ENCODE measurements at places on chromosomes 2 and 18.

DNA sequence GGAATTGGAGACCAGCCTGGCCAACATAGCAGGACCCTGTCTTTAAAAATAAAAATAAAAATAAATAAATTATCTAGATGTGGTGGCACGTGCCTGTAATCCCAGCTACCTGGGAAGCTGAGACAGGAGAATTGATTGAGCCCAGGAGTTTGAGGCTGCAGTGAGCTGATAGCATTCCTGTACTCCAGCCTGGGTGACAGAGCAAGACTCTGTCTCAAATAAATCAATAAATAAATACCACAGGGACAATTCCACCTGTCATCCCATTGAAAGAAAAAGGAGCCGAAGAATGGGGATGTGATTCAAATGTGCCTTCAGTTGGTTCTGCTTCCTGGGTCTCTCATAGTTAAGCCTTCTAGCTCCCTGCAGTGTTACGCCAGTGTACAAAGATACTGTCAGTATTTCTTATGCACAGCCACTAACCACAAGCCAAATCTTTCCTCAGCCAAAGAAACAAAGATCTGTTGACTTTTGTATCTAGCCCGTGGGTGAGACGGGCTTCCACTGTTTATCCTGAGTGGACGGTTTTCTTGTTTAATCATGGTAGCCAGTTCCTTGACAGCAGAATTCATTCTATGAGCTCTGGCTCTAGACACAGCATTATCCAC lies 12.6 kb downstream of the LGALSL start:
- peak; percentile 63 for DNase-seq

- peak; percentile 97 for DNase-seq
Measured at GRCh38 chr2:195535911-195536522, 121.0 kb upstream of the SLC39A10 start.

DNA sequence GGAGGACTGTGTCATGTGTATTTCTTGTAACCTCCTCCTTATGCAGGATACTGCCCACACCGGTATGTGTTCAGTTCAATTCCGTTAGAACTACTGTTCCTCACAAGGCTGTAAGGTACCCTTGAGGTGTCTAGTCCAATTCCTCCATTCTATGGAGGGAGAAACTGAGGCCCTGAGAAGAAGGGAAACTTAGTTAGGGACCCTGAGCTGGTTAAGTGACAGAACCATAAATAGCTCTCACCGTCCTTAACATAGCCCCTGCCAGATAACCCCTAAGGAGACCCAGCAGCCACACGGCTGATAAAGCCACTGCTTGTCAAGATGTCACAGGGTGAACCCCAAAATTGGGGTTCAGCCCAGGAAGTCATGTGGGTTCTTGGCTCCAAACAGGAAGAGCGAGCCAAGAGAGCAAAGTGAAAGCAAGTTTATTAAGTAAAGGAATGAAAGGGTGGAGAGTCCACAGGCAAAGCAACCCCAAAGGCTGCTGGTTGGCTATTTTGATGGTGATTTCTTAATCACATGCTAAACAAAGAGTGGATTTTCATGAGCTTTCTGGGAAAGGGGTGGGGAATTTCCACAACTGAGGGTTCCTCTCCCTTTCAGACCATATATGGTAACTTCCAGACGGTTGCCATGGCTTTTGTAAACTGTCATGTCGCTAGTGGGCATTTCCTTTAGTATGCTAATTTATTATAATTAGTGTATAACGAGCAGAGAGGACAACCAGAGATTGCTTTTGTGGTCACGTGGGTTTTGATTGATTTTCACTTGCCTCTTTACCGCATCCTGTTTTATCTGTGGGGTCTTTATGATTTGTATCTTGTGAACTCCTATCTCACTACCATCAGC lies 83.4 kb upstream of the RTN4 start:
- DNase-seq, result peak; percentile 78

GRCh38 chr2:217250013-217250524 lies 390.2 kb upstream of the TNP1 start:
- no peak for DNase-seq

DNA sequence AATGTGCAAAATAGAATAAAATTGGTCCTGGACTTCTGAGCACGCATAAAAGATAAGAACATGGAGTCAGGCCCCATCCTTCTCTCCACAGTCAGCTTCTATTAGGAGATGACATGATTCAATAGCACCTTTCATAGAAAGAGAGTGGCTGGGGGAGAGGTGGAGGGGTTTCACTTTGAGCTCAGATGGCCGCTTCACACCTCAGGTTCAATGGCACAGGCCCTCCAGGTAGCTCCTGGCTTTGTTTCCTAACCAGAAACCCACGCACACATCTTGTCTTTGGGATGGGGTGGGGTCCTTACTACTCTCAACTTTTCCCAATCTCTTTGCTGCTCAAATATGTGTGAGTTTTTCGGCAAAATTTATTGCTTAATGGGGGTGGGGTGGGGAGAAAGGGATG lies 332.3 kb downstream of the CLIP4 start:
- DNase-seq, result no peak

DNA sequence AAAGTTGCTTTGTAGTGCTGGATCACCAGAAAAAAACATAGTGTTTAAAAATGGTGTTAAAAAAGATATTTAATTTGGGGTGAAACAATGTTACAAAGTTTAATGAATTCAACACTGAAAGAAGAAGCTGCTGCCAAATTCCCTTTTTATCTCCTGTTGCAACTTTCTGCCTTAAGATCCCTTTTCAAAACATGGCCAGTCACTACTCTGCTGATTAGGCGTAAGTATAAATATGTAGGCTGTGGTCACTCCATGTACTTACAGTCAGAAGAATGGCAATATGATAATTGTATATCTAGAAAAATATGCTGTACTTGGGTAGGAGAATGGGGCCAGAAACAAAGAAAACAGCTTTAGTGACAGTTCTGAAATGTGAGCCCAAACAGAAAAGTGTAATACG lies 123.5 kb upstream of the ZBTB14 start:
- DNase-seq, result peak; percentile 5

GRCh38 chr18:44938720-44939665 lies 258.3 kb downstream of the SETBP1 start:
- no peak for DNase-seq

DNA sequence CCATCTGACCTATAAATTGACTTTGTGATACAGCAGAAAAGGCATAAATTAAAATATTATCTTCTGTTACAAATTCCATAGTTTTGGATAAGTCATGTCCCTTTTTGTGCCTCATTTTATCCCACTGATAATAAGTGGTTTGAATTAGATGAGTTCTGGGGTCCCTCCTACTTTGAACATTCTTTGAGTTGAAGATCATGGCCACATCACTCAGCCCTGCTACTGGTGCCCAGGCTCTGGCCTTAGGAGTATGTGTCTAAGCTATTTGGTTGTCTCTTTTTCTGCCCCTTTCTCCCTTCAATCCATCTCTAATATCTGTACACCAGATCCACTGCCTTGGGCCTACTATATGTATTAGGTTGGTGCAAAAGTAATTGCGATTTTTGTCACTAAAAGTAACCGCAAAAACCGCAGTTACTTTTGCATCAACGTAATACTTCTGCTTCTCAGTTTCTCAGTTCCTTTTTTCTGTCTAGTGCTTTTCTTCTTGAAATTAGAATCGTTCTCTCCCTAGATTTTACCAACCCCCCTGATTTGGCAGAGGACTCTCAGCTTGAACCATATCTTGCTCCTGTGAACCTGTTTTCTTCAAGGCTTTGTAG lies 362.5 kb upstream of the TNP1 start:
- peak; percentile 90 for DNase-seq

DNA sequence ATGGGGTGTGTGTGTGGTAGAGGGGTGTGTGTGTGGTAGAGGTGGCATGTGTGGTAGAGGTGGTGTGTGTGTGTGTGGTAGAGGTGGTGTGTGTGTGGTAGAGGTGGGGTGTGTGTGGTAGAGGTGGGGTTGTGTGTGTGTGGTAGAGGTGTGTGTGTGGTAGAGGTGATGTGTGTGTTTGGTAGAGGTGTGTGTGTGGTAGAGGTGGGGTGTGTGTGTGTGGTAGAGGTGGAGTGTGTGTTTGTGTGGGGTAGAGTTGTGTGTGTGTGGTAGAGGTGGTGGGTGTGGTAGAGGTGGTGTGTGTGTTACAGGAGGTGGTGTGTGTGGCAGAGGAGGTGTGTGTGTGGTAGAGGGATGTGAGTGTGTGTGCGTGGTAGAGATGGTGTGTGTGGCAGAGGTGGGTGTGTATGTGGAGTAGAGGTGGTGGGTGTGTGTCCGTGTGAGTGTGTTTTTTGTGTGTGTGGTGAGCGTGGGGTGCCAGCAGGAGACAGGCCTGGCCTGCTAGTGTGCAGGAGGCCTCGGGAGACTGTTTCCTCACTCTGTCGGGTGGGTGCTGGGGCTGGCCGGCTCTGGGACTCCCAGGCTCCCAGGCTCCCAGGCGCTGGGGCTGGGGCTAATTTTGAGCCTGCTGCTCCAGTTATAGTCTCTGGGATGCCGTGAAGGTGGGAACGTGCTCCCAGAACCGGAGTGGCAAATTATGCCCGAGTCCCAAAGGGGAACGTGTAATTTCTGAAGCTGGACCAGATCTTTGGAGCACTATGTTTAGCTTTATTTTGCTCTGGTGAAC lies 165.2 kb downstream of the DYSF start:
- DNase-seq, result no peak

DNA sequence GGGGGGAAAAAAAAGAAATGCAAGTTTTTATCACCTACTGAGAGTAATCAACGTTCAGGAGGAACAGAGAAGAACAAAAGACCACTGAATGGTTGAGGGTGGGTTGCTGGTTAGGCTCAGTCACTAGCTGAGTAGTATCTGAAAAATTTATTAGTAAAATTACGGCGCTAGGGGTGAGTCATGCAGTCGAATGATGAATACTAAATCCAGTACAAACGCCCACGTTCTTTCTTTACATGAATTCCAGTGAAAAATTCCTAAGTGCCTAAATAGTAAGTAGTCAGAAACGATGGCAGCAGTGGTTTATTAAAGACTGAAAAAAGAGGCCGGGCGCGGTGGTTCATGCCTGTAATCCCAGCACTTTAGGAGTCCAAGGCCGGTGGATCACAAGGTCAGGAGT lies 52.0 kb downstream of the TEKT4 start:
- no peak for DNase-seq

GRCh38 chr2:198478361-198478760 lies 674.0 kb downstream of the PLCL1 start:
- DNase-seq, result no peak

- peak; percentile 12 for DNase-seq
Measured at GRCh38 chr2:43326101-43326825, 99.9 kb upstream of the ZFP36L2 start.

GRCh38 chr18:48845174-48845573 lies 105.6 kb downstream of the SMAD7 start:
- no peak for DNase-seq

DNA sequence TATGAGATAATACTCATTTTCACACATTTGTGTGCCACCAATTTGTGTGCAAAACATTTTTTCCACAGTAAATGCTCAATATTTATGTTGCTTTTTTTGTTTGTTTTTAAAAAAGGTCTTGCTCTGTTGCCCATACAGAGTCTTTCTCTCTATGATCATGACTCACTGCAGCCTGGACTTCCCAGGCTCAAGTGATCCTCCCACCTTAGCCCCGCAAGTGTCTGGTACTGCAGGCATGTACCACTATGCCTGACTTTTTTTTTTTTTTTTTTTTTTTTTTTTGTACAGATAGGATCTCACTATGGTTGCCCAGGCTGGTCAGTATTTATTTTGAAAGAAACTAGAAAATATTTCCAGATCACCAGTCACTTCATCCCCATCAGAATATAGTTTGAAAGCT lies 297.8 kb upstream of the GYPC start:
- no peak for DNase-seq

GRCh38 chr2:140440815-140441214 lies 1660.6 kb upstream of the NXPH2 start:
- DNase-seq, result no peak

- DNase-seq, result no peak
Measured at GRCh38 chr2:105845976-105846375, 101.3 kb downstream of the NCK2 start.

DNA sequence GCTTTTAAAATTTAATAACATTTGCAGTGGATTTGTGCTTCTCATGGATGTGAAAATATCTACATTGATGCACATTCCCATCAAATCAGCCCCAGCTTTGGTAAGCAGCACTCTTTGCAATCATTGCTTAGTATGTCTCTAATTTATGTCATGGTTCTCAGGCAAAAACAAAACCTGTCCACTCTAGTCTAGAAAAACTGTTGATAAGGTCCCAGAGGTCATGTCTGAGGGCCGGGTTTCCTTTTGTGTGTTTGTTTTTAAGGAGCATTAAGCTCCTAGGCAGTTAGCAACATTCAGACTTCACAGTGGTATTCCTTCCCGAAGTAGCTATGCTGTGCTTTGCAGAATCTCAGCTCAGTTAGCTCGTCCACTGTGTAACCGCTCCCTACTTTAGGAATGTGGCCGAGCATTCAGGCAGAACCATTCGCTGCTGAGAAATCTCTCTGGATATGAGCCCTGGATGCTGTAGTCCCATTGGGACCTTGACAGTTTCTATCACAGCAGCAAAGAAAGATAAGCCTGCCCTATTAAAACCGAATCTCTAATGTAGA lies 4.0 kb downstream of the DIPK1C start:
- DNase-seq, result no peak

- no peak for DNase-seq
Measured at GRCh38 chr2:161036926-161037325, 123.3 kb upstream of the TANK start.

DNA sequence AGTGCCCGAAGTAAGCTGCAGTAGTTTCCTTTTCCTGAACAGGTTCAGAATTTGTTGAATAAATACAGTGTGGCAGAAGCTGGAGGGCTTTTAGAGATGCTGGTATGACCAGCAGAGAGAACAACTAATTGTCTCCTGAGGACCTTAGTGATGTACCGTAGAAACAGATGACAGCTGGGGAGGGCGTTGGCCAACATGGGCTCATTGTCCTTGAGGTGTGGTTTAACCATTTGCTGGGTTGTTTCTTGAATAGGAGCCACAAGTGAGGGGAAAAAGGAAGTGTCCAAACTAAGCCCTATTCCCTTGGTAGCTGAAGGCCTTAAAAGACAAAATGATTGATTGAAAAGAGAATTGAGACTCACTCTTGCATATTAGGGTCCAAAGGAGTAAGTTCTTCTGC lies 11.7 kb upstream of the FAM228A start:
- DNase-seq, result peak; percentile 34

Data from hematopoietic multipotent progenitor cell treated with erythropoietin and hydrocortisone succinate and interleukin-3 and kit ligand, for 4 days (in vitro differentiated cells).